ENCODE measurements at places on chromosomes 13 and 19.

GRCh38 chr13:23450340-23451046 is 17.0 kb upstream of the SACS start:
- DNase-seq, result no peak

DNA sequence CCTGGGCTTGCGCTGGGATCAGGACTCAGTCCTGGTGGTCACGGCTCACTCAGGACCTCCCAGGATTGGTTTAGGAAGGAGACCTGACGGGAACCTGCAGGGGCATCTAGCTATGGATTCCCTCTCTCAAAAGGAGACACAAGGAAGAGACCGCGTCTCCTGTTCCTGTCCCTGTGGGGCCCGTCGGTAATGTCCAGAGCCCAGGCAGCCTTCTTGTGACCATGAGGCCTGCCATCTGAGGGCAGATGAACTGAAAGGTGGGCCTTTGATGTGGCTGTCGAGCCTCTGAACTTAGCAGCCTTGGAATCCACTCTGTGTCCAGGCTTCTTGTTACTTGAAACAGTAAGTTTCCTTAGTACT is 31.5 kb upstream of the MIER2 start:
- no peak for DNase-seq

- no peak for DNase-seq
These were observed 329.7 kb downstream of the NDFIP2 start for GRCh38 chr13:79810669-79811068.

DNA sequence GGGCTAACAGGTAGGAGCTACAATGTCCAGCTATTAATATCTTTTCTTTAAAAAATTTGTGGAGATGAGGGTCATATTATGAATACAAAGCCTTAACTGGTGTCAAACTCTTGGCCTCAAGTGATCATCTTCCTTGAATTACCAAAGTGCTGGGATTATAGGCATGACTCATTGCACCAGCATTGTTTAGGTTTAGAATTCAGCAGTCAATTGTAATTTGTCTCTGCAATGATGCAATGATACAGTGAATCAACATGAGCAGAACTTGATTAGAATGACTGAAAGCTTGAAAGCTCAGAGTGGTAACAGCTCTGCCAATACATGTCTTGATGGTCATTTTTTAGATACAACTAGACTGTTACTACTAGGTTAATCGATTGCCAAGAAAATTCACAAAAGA is 752.8 kb upstream of the MIR17HG start:
- DNase-seq, result no peak

DNA sequence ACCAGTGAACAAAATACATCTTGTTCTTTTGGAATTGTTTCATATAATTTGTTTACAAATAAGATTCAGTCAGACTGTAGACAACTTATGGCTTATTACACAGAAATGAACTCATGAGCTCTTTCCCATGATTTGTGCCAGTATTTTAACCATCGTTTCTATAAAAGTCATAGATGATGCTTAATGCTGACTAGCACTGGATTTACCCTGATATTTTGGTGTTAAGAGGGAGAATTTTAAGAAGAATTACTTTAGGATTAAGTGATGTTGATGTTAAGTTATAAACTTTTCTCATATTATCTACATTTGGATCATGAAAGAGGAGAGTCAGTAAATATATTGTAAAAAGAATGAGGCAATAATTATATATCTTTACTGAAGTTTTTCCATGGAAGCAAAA is 162.7 kb downstream of the POSTN start:
- DNase-seq, result no peak

- DNase-seq, result no peak
These were observed 587 bp upstream of the ZNF383 start for GRCh38 chr19:37217480-37217774.

GRCh38 chr13:66313413-66313812 is 916.7 kb downstream of the PCDH9 start:
- DNase-seq, result no peak

- no peak for DNase-seq
These were observed 102.3 kb upstream of the POSTN start for GRCh38 chr13:37700887-37701286.

- no peak for DNase-seq
These were observed 1.7 kb downstream of the DPY19L3 start for GRCh38 chr19:32407004-32407992.

GRCh38 chr19:58107778-58108545 is 9.9 kb upstream of the ZSCAN18 start:
- no peak for DNase-seq

DNA sequence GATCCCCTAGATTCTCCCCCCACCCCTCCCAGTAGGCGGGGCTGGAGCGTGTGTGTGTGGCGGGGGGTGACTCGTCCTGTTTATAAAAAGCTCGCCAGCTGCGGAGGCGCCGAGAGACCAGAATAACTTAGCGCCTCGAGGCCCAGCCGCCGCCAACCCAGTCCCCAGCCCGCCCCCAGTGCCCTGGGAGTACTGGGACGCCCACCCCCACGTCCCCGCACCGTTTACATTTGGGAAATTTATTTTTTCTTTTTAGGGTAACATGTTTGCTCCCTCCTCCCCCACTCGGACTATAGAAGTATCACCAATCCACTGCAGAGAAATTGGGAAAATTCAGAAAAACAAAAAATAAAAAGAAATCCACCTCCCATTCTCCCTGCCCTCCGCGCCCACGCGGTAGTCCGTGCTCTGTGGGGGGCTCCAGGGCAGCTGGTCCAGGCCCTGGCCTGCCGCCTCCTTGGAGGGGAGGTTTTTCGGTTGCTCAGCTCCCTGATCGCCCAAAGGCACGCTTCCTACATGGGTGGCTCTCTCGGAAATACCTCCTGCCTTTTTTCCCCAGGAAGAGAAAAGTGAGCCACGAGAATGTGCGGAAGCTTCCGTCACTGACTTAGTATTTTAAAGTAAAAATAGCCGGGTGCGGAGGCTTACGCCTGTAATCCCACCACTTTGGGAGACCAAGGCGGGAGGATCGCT is 1.5 kb upstream of the RAB3A start:
- DNase-seq, result peak; percentile 82
